ENCODE measurements at places on chromosomes 12 and 14. TPM values are rescaled to one million over a fixed set of nuclear protein-coding genes. Genes with fewer than 3 reads are reported as not detected.

REP15 gene
- total RNA-seq, result 0.32 TPM

LRRC10 gene
- total RNA-seq, result not detected

PTCSC3 gene
- total RNA-seq, result not detected

PTPRB gene
- total RNA-seq, result 0.09 TPM

MGP gene
- total RNA-seq, result 6.7 TPM

IFNG-AS1 gene
- total RNA-seq, result under 0.01 TPM

KRT80 gene
- under 0.01 TPM for total RNA-seq

NXPH4 gene
- total RNA-seq, result 0.79 TPM

SERPINA10 gene
- total RNA-seq, result not detected

KCNH3 gene
- 0.52 TPM for total RNA-seq

OVCH1 gene
- total RNA-seq, result under 0.01 TPM

SPTB gene
- not detected for total RNA-seq

ACRBP gene
- total RNA-seq, result 0.34 TPM

TUNAR gene
- total RNA-seq, result not detected

ACACB gene
- 7.3 TPM for total RNA-seq

MLH3 gene
- total RNA-seq, result 29.0 TPM

SMOC1 gene
- total RNA-seq, result 2.0 TPM

CLEC4C gene
- not detected for total RNA-seq

C14orf180 gene
- total RNA-seq, result not detected

TRIM9 gene
- under 0.01 TPM for total RNA-seq

TTC7B gene
- total RNA-seq, result 13.1 TPM

RCOR1 gene
- total RNA-seq, result 6.3 TPM

LRR1 gene
- 8.4 TPM for total RNA-seq

RNASE7 gene
- total RNA-seq, result not detected

OTOGL gene
- 0.43 TPM for total RNA-seq

MPHOSPH9 gene
- 24.8 TPM for total RNA-seq

PRKAG1 gene
- total RNA-seq, result 73.2 TPM

AKAP3 gene
- 2.1 TPM for total RNA-seq

NEUROD4 gene
- total RNA-seq, result not detected

HOXC6 gene
- total RNA-seq, result 0.43 TPM

HOXC10 gene
- not detected for total RNA-seq

GDF3 gene
- total RNA-seq, result not detected

TAS2R13 gene
- 0.69 TPM for total RNA-seq

DENR gene
- total RNA-seq, result 36.1 TPM

MDM2 gene
- total RNA-seq, result 274 TPM

TESPA1 gene
- not detected for total RNA-seq

CLEC12A gene
- total RNA-seq, result not detected

RBP5 gene
- not detected for total RNA-seq

C14orf39 gene
- not detected for total RNA-seq

NEMP1 gene
- total RNA-seq, result 4.9 TPM

ART4 gene
- not detected for total RNA-seq

POLE gene
- total RNA-seq, result 13.9 TPM

ASB8 gene
- 14.2 TPM for total RNA-seq

SLC25A47 gene
- total RNA-seq, result not detected
